Upper lobe of right lung (tissue), 1 donor: ENCODE measurements at places on chromosomes 6 and 20. TPM values are rescaled to one million over a fixed set of nuclear protein-coding genes. Genes with fewer than 3 reads are reported as not detected.
A peak's percentile ranks its signal among the peaks of the same experiment; 100 is the strongest.

The ADGB gene
- not detected for total RNA-seq

The ADGRG6 gene
- total RNA-seq: 47.6 TPM

DNA sequence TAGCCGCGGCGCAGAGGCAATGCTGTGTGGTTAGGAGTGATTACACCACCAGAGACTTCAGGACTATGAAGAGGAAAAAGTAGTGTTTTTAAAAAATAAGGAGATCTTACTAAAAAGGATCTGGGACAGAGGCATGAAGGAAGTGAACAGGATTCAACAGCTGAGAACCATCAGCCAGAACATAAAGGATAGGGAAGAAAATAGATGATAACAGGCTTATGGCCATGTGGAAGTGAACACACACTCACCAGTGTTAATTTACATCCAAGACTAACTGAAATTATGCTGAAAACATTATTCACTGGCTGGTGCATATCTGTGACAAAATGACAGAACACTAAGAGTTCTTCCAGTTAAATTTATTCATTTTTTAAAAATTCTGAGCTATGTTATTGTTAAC, 47.5 kb upstream of the BCLAF1 start:
- no peak for DNase-seq

GRCh38 chr6:132446141-132446854, 45.0 kb upstream of the MOXD1 start:
- DNase-seq: no peak

GRCh38 chr6:150204705-150205472, 62.0 kb downstream of the PPP1R14C start:
- no peak for DNase-seq

DNA sequence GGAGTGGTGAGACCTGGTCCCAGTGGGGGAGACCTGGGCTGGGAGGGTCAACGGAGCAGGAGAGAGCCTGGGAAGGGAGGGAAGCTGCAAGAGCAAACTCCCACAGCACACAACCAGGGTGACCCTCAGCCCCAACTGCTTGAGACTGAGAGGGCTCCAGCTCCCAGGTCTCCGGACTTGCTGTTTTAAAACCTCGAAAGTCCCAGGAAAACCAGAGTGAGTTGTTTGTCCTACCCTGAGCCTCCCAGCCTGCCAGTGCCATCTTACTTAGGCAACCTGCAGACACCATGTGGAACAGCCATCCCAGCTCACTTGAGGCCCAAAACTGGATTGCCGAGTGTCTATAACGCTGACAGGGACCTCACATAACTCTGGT, 4.8 kb upstream of the NTSR1 start:
- no peak for DNase-seq

- DNase-seq: no peak
These were observed 83.6 kb upstream of the EXOC2 start for GRCh38 chr6:776528-776931.

The ELOVL2 gene
- total RNA-seq: 0.23 TPM

DNA sequence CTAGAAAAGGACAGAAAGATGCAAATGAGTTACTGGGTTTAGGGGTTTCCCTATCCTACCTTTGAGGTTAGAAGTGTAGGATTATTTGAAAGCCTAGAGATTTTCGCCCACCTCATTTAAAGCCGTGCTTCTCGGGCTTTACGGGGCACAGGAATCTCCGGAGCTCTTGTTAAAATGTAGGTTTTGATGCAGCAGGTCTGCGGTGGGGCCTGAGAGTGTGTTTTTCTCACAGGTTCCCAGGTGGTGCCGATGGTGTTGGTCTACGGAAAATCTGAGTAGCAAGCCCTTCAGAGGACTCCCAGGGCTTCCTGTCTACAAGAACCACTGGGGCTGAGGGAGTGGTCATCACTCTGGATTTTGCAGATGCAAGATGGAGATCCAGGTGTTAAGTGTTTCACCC, 47.5 kb downstream of the TRAM2 start:
- no peak for DNase-seq

The ACTL10 gene
- total RNA-seq: 1.3 TPM

DNA sequence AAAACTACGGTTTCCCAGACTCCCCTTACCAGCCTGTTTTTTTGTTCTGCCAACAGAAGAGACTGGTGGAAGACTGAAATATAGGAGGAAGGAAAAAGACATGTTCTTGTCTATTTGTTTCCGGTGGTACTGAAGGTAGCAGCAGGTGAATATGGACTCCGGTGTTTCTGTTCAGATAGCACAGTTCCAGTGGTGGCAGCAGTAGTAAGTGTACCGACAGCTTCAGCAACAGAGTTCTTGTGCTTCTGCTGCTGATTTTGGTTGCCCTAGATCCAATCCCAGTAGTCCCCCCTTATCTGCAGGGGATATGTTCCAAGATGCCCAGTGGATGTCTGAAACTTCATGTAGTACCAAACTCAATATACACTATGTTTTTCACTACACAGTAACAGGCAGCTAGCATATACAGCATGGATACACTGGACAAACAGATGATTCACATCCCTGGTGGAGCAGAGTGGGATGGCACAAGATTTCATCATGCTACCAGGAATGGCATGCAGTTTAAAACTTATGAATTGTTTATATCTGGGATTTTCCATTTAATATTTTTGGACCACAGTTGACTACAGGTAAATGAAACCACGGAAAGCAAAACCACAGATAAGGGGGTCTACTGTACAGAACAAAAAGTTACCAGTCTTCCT, 301.8 kb downstream of the BTBD9 start:
- DNase-seq: no peak

The NMBR gene
- not detected for total RNA-seq

The MYO6 gene
- total RNA-seq: 66.2 TPM

The CYB5R4 gene
- 24.4 TPM for total RNA-seq

The CENPW gene
- 5.1 TPM for total RNA-seq

- DNase-seq: no peak
These were observed 122.5 kb downstream of the MACROD2 start for GRCh38 chr20:14117768-14118167.

GRCh38 chr20:32476684-32477593, 108.2 kb downstream of the NOL4L start:
- peak; percentile 69 for DNase-seq

The UST gene
- 11.8 TPM for total RNA-seq

DNA sequence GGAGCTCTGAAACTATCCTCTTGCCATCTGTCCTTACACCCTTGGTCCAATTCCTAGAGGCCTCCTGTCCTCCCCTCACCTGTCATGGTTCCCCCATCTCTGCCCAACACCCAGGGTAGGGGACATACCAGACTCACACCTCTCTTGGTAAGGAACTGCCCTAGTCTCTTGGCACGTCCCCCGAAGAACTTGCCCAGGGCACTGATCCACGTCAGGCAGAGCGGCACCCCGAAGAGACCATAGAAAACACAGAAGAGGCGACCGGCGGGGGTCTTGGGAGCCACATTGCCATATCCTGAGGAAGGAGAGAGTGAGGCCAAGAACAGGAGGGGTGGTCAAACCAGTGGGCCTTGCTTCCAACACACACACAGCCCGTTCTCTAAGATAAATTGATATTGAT, 34.8 kb downstream of the KCNK5 start:
- DNase-seq: no peak

DNA sequence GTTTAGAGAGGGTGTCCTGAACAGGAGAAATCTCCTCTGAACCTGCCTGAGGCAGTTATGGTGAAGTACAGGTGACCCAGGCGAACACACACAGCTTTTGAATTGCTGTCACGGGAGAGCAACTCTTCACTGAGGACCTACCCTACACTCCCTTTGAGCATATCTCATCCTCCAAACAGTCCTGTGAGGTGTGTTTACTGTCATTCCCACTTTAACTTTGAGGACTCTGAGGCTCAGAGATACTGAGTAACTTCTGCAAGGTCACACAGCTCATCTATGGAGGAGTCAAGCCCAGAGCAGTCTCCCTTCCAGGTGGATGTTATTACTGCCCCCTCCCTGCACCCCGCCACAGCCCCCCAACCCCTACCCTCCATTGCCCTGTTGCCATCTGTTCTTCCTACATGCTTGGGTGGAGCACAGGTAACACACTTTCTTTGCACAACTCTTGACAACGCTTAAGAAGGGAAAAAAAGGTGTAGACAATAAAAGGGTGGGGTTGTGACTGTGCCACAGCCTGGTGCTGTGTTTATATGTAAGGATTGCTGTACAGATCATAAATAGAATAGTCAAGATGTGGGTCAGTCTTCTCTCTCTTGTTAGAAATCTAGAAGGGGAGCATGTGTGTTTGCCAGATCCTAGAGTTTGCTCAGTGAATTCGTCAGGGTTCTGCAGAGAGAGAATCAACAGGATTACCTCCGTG, 4.3 kb upstream of the TRAF3IP2 start:
- DNase-seq: no peak

The FAM162B gene
- 13.2 TPM for total RNA-seq

- no peak for DNase-seq
These were observed 1.4 kb upstream of the ZNF217 start for GRCh38 chr20:53595018-53595378.

- DNase-seq: no peak
These were observed 3.0 kb downstream of the CSNK2A1 start for GRCh38 chr20:540391-541201.

The ERVFRD-1 gene
- total RNA-seq: 0.55 TPM

The SPATA25 gene
- 1.3 TPM for total RNA-seq

- no peak for DNase-seq
These were observed 29.4 kb upstream of the KIF25 start for GRCh38 chr6:167968091-167968490.

- no peak for DNase-seq
These were observed 143.4 kb upstream of the HMGN3 start for GRCh38 chr6:79377888-79378348.

GRCh38 chr6:36360241-36361054, 23.8 kb upstream of the BNIP5 start:
- peak; percentile 81 for DNase-seq

DNA sequence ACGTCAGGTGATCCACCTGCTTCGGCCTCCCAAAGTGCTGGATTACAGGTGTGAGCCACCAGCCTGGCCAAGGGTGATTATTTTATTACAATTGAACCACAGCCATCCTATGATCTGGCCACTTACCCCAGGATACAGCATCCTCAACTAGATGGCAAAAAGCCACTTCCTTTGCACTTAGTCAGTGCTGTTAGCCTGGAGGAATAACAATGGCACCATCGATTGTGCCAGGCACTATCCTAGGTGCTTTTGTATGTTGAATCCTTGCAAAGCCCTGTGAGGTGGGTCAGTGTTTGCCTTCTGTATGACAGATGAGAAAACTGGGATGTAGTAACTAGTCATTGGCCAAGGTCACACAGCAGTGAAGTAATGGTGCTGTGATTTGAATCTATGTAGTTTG, 11.2 kb upstream of the TTPAL start:
- DNase-seq: no peak

The PTPRK gene
- total RNA-seq: 64.6 TPM

- no peak for DNase-seq
These were observed 7.9 kb downstream of the SNX9 start for GRCh38 chr6:157831018-157831369.

The PPP1R14C gene
- 10.0 TPM for total RNA-seq

- DNase-seq: no peak
These were observed 30.3 kb downstream of the AK9 start for GRCh38 chr6:109660526-109661320.

- no peak for DNase-seq
These were observed 25.6 kb downstream of the HLA-G start for GRCh38 chr6:29853245-29853644.

The C6orf58 gene
- not detected for total RNA-seq

The SMAP1 gene
- total RNA-seq: 25.0 TPM

The HLA-DOA gene
- 25.2 TPM for total RNA-seq

GRCh38 chr20:5592165-5592564, 158.0 kb upstream of the SHLD1 start:
- no peak for DNase-seq

- DNase-seq: no peak
These were observed 281.0 kb upstream of the EYS start for GRCh38 chr6:65988006-65988405.

GRCh38 chr6:16591396-16592222, 169.7 kb downstream of the ATXN1 start:
- DNase-seq: no peak

- DNase-seq: no peak
These were observed 64.7 kb upstream of the PRL start for GRCh38 chr6:22361576-22361975.

- no peak for DNase-seq
These were observed 8.2 kb upstream of the PTPRA start for GRCh38 chr20:2865101-2865500.

DNA sequence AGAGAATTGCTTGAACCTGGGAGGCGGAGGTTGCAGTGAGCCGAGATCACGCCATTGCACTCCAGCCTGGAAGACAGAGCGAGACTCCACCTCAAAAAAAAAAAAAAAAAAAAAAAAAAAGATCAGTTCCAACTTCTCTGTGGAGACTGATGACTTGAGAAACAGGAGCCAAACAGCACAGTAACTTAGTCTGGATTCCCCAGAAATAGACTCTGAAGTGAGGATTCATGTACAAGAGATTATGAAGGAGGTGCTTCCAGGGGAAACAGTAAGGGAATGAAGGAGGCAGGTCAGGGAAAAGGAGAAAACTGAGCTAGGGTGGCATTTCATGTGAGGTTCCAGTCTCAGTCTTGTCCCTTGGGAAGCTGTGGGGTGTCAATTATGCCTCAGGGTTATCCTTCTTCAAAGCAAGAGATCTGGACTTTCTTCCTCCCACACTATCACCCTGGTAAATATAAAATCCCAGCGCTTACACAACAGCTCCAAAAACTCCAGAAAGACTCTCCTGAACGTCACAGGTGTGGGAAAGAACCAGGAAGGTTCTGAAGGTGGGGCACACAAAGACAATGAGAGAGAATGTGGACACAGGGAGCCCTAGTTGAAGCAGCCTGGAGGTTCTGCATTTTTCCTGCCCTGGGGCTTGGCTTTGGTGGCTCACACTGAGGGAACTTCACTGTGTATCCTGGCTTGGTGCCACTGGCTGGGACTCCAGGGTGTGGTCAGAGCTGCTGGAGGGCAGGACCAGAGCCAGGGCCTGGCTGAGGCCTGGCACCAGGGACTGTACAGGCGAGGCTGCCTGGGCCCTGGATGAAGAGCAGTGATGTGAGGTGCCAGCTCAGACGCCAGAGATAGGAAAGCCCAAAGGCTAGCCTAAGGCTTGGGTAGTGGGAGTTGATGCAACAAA, 46.8 kb downstream of the PCNA start:
- DNase-seq: peak; percentile 92

DNA sequence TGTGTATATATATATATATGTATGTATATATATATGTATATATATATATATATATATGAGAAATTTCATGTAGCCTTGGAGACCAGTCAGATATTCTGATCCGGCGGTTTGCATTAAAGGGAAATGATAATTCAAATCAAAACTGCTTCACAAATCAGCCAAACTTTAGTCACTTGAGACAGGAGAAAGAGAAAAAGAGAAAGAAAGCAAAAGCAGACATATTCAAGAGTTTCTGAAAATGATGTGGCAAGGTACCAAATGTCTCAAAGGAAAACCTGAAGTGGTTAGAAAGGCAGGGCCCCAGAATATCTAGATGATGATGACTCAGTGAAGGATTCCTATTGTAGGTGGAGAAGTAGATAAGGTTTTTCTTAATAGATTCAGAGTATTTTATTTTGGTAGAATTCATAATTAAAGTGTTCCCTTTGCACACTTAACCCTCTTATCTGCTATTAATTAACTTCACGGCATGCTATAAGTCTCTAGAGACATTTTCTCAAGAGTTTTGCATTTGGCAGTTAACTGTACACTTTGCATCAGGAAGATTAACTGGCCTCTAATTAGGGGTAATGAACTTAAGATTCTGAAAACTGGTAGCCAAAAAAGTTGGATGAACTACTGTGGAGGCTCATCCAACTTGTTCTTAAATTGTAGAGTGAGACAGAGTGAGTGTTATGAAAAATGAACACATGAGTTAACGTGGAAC, 50.1 kb upstream of the ASF1A start:
- DNase-seq: no peak
